ENCODE measurements at places on chromosomes 2 and 18.

- no peak for DNase-seq
Observed at GRCh38 chr2:180943275-180943674, 37.1 kb upstream of the UBE2E3 start.

- no peak for DNase-seq
Observed at GRCh38 chr2:104539649-104540048, 314.3 kb upstream of the POU3F3 start.

GRCh38 chr2:138081225-138082073 is 117.2 kb downstream of the HNMT start:
- DNase-seq, result no peak

- DNase-seq, result peak; percentile 11
Observed at GRCh38 chr2:143575340-143575739, 446.1 kb downstream of the ARHGAP15 start.

DNA sequence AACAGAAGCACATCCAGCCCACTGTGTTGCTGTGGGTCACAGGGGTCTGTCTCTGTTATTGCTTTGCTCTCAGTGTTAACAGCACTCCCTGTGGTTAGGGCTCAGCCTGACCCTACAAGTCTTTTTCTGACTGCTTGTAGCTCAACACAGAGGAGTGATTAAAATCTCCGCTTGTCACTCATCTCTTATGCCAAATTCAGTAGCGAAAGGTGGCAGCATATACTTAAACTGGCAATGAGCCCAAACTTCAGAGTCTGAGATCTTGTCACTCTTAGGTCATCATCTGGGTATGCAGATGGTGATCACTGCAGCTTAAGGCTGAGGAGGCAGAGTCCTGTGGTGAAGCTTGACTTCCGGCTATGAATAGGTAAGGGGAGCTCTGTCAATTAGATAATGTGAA is 63.3 kb upstream of the CSRNP3 start:
- peak; percentile 5 for DNase-seq
